ENCODE measurements at places on chromosomes 1 and 21.
A peak's percentile ranks its signal among the peaks of the same experiment; 100 is the strongest.

- no peak for DNase-seq
Measured at GRCh38 chr1:61141288-61142042, 59.1 kb downstream of the NFIA start.

GRCh38 chr1:233714631-233715217, 100.8 kb downstream of the KCNK1 start:
- no peak for DNase-seq

DNA sequence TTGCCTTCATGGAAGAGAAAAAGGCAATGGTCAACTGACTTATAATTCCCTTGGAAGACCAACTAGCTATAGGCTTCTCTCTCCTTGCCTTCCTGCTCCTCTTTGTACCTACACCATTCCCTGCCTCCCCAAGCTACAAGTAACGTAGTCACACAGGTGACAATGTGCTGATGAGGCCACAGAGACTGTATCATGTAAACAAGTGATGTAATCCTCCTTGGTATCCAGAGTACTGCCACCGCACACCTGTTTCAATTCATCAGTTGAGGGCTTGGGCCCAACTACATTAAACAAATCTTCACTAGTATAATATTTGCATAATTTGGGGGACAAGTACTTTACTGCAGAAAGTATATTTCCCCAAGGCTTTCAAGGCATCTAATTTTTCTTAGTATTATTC, 76.4 kb upstream of the SCYL3 start:
- DNase-seq = no peak

DNA sequence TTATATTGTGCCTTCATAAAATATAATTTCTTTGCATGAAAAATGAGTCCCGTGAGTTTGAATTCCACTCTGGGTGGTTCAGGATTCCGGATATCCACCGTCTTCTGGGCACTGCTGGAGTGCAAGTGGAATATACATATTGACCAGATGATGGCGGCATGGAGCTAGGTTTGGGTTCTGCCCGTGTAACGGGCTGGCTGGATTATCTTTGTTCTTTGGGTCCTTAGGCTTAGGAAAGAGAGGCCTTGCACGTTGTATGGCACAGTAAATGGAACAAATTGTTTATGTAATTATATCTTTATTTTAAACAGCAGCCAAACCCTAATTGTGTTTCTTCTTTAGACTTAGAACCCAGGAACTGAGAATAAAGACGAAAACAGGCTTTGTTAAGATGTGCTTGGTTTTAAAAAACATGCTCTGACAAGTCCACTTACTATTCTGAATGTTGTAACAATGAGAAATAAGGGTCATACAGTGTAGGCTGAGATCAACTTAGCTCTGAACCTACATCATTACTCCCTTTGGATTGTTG, 13.5 kb upstream of the ACBD6 start:
- DNase-seq = peak; percentile 87

DNA sequence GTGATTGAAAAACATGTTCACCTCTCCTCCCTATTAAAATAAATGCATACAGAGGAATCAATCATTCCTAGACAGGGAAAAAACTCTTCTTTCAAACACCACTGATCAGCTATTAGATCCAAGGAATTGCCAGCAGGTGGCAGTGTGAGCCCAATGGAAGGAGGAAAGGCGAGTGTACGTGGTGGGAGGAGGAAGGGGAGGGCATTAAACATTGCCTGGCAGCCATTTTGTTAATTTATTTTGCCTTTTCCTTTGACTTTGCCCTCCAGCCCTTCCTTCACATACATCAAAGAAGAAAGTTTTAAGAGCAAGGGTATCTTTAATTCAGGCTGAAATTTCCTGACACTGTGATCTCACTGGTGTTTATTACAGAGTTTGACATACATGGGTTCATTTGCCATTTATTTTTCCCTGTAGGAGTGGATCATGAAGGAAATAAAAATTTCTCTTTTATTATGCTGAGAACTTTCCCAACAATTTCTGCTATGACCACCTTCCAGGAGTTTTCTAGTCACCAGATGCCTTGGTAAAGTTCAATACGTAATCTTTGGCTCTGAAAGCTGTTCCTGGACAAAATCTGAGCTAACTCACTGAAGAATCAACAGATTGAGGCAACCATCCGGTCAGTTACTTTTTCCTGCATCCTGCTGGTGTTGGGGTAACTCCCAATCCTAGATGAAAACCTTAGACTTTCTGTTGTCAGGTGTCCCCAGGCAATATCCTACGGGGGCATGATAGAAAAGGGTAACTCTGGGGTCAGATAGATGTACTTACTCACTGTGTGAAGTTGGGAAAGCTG, 1.9 kb upstream of the GNAI3 start:
- DNase-seq = peak; percentile 82

- DNase-seq = no peak
Measured at GRCh38 chr1:101100674-101101073, 75.1 kb upstream of the DPH5 start.

DNA sequence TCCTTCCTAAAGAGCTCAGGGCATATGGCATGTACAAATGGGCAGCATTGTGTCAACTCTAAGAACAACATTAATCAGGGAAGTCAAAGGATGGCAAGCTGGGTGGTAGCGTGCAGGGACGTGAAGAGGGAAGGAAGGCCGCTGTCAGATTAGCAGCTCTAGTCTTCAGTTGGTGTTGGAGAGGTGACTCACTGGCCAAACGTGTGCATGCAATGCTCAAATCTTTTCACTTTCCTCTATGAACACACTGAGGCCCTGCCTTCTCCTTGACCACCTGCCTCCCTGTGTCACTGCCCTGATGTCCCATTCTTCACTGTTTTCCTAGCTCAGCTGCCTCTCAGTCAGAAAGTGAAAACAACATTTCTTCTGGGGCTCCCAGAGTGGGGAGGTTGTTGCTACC, 5.9 kb upstream of the PIGR start:
- DNase-seq = no peak

DNA sequence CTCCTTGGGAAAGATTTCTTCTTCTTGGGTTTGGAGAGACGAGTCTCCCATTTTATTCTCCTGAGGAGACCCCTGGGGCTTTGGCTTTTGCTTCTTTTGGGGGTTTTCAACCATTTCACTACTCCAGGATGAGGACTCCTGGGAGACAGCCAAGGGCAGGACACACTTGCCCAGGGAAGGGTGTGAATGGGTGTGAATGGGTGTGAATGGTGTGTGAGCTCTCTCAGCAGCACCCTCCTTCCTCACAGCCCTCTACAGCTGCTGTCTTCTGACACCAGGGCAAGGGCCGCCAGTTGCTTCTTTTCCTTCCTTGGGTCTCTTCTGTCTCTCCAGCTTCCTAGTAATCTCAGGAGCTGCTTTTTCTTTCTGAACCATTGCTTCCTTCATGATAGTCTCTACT, 24.2 kb downstream of the KIF17 start:
- no peak for DNase-seq

- no peak for DNase-seq
Measured at GRCh38 chr21:43719748-43720538, 1.0 kb downstream of the PDXK start.

- no peak for DNase-seq
Measured at GRCh38 chr1:35443768-35444518, 113.3 kb downstream of the KIAA0319L start.

GRCh38 chr1:209191262-209191634, 392.3 kb upstream of the CAMK1G start:
- no peak for DNase-seq

- DNase-seq = no peak
Measured at GRCh38 chr1:78043436-78043835, 2.3 kb upstream of the GIPC2 start.

DNA sequence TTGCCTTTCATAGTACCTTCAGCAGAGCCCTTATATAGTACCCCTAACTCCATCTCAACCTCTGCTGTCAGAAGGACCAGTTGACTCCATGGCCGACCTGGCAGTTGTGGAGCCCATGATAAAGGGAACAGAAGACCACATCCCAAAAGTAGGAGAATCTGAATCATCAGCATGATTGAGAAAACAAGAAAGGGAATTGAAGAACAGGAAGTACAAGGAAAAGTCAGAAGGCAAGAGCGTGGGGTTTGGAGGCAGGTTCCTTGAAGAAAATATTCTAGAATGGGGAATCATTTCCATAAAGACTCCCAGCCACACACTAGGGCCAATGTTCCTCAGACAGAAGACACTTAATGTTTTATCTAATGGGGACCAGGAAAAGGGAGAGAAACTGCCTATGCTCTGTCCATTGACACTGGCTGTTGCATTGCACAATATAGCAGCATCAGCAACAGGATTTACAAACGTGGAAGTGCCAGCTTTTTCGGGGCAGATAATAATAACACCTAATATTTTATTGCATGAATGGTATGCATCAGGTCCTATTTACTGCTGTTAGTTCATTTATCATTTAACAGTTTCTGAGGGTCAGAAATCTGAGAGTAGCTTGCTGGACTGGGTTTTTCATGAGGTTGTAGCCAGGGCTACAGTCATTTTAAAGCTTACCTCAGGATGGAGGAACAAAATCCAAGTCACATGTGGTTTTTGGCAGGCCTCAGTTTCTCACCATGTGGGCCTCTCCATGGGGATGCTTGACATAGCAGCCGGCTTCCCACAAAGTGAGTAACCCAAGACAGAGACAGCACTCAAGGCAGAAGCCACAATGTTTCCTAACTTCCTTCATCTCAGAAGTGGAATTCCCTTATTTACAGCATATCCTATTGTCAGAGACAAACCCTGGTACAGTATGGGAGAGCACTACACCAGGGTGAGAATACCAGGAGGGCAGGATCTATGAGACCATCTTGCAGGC, 483.4 kb downstream of the PLPP3 start:
- DNase-seq = no peak

- DNase-seq = no peak
Measured at GRCh38 chr1:9891207-9891606, 18.9 kb downstream of the CTNNBIP1 start.

GRCh38 chr1:54315099-54315498, 91.1 kb downstream of the SSBP3 start:
- no peak for DNase-seq

GRCh38 chr21:26388731-26389231, 184.3 kb downstream of the CYYR1 start:
- DNase-seq = no peak

GRCh38 chr21:45318556-45319404, 31.1 kb upstream of the POFUT2 start:
- no peak for DNase-seq

- no peak for DNase-seq
Measured at GRCh38 chr1:183987593-183988318, 49.8 kb downstream of the COLGALT2 start.

DNA sequence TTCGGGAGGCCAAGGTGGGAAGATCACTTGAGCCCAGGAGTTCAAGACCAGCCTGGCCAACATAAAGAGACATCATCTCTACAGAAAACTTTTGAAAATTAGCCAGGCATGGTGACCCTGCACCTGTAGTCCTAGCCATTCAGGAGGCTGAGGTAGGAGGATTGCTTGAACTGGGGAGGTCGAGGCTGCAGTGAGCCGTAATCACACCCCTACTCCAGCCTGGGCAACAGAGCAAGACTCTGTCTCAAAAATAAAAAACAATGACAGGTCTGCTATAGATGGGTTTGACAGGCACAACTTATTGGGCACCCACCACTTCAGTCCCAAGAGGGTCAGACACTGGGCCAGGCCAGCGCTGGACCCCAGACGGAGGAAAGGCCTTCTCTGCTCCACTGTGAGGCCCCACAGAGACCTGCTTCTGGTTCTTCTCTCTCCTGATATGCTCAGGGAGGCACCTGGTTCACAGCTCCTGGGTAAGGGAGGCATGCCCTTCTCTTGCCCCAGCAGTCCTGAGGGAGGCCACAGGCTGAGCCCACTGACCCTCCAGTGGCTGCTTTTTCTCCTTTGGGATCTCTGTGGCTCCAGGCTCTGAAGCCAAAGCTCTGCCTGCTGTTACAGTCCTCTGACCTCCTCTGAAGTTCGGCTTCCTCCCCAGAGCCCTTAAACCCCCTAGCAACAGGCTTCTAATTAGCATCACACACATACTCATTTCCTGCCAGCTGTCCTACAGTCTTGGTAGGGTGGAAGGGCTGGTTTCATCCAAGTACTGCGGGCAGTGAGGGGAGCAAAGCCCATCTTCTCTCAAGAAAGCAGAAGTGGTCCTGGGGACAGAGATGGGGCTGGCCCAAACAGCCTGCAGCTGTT, 14.4 kb downstream of the S100A16 start:
- no peak for DNase-seq

GRCh38 chr1:58585581-58586151, 8.6 kb upstream of the TACSTD2 start:
- DNase-seq = no peak

- DNase-seq = no peak
Measured at GRCh38 chr1:170274131-170274501, 128.4 kb downstream of the NTMT2 start.

DNA sequence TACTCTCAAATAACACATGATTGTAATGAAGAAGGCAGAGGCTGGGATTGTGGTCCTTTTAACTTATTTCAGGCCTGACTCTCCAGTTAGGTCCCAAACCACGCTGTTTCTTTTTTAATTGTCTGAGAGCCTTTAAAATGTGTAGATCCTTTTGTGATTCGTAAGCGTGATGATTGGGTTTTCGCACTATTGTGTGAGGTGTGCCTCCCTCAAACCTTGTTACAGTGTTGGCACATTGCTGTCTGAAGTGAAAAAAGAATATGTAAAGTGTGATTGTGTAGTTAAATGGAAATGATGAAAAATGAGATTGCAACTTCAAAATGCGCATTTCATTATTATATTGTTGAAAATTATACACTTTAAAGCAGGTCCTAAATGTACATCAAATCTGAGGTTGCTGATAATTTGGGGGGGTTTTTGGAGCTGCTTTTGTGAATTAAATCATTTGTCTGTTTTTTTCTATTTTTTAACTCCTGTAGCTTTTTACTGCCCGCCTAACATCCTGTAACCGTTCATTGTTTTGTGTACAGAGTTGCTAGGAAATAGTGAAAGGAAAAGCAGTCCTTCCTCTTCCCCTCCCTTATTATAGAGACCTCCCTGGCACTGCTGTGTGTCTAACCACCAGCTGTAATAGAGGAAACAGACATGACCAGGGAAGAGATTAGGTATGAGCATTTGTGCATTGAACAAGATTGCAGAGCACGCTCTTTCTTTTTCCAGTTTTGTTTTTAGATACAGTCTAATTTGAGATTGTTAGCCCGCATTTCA, 43.3 kb downstream of the IARS2 start:
- no peak for DNase-seq

GRCh38 chr1:12159816-12160215, 7.0 kb upstream of the TNFRSF1B start:
- no peak for DNase-seq

GRCh38 chr1:202944438-202944921, 13.6 kb downstream of the ADIPOR1 start:
- DNase-seq = no peak

DNA sequence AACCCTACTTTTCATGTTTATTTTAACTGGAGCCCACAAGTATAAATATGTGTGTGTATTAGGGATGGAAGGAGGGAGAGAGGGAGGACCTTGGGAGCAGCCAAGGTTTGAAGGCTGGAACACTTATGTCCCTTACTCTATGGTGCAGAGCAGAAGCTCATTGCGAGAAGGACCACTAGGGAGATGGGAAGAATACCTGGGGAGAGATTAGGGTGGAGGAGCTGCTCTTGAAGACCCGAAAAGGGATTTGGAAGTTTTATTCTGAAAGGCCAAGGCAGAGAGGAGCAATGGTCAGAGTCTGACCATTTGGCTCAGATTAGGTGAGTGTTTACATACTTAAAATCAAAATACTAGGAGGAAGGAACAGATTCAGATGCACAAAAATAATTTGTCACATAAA, 8.1 kb downstream of the CD2 start:
- DNase-seq = no peak

GRCh38 chr1:203126151-203126865, 1.2 kb upstream of the ADORA1 start:
- peak; percentile 70 for DNase-seq
